ENCODE measurements at places on chromosomes 5 and 9. TPM values are rescaled to one million over a fixed set of nuclear protein-coding genes. Genes with fewer than 3 reads are reported as not detected.

TXNDC8 gene
- not detected for total RNA-seq

SPATA6L gene
- total RNA-seq: 1.4 TPM

NEUROG1 gene
- total RNA-seq: not detected

DNA sequence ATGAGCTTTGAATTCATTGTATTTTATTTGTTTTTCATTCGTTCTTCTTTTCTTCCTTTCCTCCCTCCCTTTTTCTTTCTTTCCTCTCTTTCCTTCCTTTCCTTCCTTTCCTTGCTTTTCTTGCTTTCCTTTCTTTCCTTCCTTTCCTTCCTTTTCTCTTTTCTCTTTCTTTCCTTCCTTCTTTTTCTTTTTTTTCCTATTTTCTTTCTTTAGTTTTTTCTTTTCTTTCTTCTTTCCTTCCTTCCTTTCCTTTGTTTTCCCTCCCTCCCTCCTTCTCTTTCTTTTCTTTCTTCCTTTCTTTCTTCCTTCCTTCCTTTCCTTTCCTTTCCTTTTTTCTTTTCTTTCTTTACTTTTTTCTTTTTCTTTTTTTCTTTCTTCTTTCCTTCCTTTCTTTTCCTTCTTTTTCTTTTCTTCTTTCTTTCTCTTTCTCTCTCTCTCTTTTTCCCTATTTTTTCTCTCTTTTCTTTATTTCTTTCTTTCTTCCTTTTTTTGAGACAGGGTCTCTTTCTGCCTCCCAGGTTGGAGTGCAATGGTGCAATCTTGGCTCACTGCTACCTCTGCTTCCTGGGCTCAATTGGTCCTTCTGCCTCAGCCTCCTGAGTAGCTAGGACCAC is 357.1 kb upstream of the PRR16 start:
- no peaks in the 10 kb centered on the region for H3K4me1 ChIP-seq
- no peak overlapping the region for H3K4me3 ChIP-seq
- H3K27me3 ChIP-seq: no peaks in the 10 kb centered on the region
- H3K27ac ChIP-seq: no peak overlapping the region
- no peak for DNase-seq

DNA sequence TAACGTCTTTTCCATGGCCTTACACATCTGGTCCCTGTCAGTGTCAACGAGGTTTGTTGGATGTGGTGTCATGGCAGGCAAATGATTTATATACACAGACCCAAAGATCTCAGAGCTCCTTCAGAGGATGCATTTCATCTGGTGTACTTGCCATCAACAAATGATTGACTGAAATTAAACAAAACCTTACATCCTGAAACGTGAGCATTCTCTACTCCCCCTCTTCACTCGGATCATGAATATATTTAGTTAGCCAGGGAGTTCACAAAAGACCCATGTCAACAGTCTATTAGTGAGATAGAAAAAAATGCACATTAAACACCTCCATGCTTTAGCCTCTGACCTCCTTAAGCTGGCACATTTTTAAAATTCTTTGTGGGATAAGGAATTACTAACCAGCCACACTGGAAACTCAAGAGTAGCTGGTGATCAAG is 215.6 kb downstream of the EFNA5 start:
- H3K36me3 ChIP-seq: no peaks in the 10 kb centered on the region
- H3K27ac ChIP-seq: no peak overlapping the region
- no peaks in the 10 kb centered on the region for H3K27me3 ChIP-seq
- no peaks in the 10 kb centered on the region for H3K4me1 ChIP-seq

- H3K27ac ChIP-seq: no peak overlapping the region
- H3K4me1 ChIP-seq: no peaks in the 10 kb centered on the region
- H3K36me3 ChIP-seq: no peaks in the 10 kb centered on the region
- no peak for DNase-seq
- H3K27me3 ChIP-seq: no peaks in the 10 kb centered on the region
These were observed 58.1 kb downstream of the SLIT3 start for GRCh38 chr5:169242849-169243186.

DNA sequence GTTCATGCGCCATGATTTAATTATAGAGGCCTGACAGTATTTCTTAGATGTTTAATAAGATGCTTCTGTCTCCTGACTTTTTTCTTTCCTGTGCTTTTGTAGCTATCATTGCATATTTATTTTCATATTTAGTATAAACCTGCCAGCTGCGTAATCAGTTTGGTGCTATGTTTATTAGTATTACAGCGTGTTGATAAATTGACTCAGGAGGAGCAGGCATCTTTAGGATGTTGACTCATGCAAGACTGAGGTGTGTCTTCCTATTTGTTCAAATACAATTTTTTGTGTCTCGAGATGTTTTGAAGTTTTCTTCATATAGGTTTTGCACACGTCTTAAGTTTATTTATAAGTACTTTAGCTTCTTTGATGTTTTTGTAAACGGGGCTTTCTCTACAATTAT is 35.9 kb upstream of the EXOC3 start:
- no peak for DNase-seq
- no peaks in the 10 kb centered on the region for H3K4me1 ChIP-seq
- no peak overlapping the region for H3K4me3 ChIP-seq
- peaks cover 3% of the 10 kb centered on the region for H3K27me3 ChIP-seq
- H3K36me3 ChIP-seq: no peaks in the 10 kb centered on the region

DNA sequence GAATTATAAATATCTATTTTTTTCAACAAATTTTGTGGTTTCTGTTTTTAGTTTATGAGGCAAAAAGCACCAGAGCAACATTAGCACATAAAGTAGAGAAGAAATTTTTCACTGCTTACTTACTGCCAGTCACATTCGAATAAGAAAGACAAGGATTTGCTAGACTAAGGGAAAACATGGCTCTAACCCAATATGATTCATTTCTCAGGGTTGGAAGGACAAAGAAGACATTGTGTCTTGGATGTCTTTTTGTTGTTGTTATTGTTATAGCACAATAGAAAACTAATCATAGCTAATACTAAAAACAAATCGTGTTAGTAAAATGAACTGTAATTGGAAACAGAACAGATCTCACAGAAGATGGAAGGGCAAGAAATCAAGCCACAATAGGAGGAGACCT is 90.9 kb upstream of the SLCO6A1 start:
- DNase-seq: no peak
- no peak overlapping the region for H3K4me3 ChIP-seq
- no peaks in the 10 kb centered on the region for H3K36me3 ChIP-seq

- no peak overlapping the region for H3K27ac ChIP-seq
- no peaks in the 10 kb centered on the region for H3K4me1 ChIP-seq
- H3K4me3 ChIP-seq: no peak overlapping the region
- no peaks in the 10 kb centered on the region for H3K36me3 ChIP-seq
- DNase-seq: peak; percentile 43
These were observed 76.5 kb downstream of the WNK2 start for GRCh38 chr9:93260263-93261066.

GRCh38 chr5:122400341-122400740 is 88.3 kb downstream of the SNCAIP start:
- no peaks in the 10 kb centered on the region for H3K27me3 ChIP-seq
- DNase-seq: no peak
- H3K4me3 ChIP-seq: no peak overlapping the region
- H3K27ac ChIP-seq: no peak overlapping the region
- H3K36me3 ChIP-seq: no peaks in the 10 kb centered on the region
- H3K4me1 ChIP-seq: no peaks in the 10 kb centered on the region
